Esophagus muscularis mucosa (tissue), 4 donors: ENCODE measurements at places on chromosomes 12 and 14. TPM values are rescaled to one million over a fixed set of nuclear protein-coding genes. Genes with fewer than 3 reads are reported as not detected.

GRCh38 chr12:112971248-112971647 is 7.1 kb upstream of the OAS2 start:
- H3K4me3 ChIP-seq: no peak overlapping the region
- H3K36me3 ChIP-seq: peaks cover 24% of the 10 kb centered on the region
- DNase-seq: no peak
- no peak overlapping the region for H3K27ac ChIP-seq
- no peaks in the 10 kb centered on the region for H3K4me1 ChIP-seq

DNA sequence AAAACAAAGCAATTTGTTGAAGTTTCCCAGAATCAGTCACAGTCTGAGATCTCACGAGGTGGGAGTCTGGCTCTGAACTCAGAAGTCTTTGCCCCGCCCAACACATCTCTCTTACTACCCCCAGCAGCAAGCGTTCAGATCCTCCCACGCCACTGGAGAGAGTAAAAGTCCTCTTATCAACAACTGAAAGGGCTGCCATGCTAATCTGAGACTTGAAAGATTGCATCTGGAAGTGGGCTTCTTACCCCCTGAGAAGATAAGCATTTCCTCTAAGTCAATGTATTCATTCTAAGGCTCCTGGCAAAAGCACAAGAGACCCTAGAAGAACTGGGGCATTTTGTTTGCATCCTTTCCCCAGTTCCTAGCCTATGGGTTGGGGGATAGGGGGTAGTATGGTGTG is 34.1 kb upstream of the STON2 start:
- H3K4me3 ChIP-seq: no peak overlapping the region
- peaks cover 27% of the 10 kb centered on the region for H3K27me3 ChIP-seq
- no peak overlapping the region for H3K27ac ChIP-seq
- DNase-seq: no peak

DNA sequence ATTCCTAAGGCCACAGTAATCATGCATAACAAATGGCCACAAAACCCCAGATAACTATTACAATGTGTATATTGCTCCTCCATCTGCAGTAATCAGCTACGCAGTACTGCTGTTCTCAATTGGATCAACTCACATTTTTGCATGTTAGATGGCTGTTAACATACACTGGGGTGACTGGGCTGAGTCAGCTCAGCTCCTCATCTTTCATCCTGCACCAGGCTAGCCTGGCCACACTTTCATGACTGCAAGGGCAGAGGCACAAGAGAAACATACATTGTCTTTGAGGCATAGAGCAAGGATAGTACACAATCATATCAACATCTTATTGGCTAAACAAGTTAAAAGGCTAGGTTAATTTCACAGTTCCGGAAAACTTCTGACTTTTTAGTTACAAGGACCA is 306.6 kb downstream of the SLC6A15 start:
- no peak for DNase-seq
- H3K4me1 ChIP-seq: no peaks in the 10 kb centered on the region
- H3K4me3 ChIP-seq: no peak overlapping the region
- H3K27me3 ChIP-seq: no peaks in the 10 kb centered on the region

DNA sequence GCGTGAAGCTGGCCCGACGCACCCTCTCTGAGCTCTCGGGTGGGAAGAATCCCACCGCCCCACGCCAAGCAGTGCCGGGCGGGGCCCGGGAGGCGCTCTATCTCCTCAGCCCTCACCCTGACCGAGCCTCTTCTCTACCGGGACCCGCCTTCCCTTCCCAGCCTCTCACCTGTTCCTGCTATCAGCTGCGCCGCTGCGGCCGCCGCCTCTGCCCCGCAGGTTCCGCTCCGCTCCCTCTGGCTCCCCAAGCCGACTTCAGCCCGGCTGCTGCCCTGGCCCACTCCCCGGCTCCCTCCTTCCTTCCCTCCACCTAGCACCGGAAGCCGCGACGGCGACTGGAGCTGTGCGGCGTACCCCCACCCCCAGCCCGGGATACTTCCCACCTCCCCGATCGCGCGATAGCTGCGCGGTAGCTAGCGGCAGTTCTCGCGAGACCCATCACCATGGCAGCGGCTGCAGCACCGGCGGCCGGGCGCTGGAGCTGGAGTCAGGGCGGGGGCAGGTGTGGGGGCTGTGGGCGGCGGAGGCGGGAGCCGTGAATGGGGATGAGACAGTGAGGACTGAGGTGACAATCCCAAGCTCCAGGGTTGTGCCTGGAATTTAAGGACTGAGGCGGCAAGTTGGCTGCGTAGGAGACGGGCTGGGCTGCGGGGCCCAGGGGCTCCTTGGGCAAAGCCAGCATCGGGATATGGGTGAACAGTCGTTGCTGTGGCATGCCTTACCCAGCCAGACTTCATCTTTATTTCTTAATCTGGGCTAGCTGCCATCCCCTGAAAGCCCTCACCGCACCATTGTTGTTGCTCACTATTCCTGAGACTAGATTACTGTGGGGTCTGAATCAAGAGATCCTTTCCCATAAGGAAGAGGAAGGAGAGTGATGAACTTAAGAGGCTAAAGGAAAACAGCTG is at the start of gene ARF3:
ARF3 (minus strand) TSS at position 347 of the 908 bp plus-strand sequence. CDS start 16,392 bp downstream, outside the sequence.
- H3K4me1 ChIP-seq: peaks cover 34% of the 10 kb centered on the region
- peaks cover 7% of the 10 kb centered on the region for H3K36me3 ChIP-seq
- H3K27me3 ChIP-seq: no peaks in the 10 kb centered on the region
- peak within 1 kb of the TSS; percentile 87 for H3K4me3 ChIP-seq

DNA sequence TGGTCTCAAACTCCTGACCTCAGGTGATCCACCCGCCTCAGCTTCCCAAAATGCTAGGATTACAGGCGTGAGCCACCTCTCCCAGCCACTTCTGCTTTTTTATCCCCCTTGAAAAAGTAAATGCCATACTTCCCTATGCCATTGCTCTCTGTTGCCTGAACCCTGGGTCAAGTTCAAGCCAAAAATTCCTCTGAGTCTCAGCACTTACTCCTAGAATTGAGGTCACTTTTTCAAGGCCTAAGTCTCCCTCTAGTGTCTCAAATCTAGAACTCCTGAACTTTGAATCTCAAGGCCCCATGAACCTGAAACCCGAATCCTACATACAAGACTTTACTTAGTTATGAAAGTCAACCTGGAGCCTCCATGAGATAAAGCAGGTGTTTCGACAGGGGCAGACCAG is 1.4 kb upstream of the APOBEC1 start:
- no peaks in the 10 kb centered on the region for H3K27me3 ChIP-seq
- no peaks in the 10 kb centered on the region for H3K36me3 ChIP-seq
- H3K4me1 ChIP-seq: no peaks in the 10 kb centered on the region
- no peak for DNase-seq
- no peak overlapping the region for H3K27ac ChIP-seq

DNA sequence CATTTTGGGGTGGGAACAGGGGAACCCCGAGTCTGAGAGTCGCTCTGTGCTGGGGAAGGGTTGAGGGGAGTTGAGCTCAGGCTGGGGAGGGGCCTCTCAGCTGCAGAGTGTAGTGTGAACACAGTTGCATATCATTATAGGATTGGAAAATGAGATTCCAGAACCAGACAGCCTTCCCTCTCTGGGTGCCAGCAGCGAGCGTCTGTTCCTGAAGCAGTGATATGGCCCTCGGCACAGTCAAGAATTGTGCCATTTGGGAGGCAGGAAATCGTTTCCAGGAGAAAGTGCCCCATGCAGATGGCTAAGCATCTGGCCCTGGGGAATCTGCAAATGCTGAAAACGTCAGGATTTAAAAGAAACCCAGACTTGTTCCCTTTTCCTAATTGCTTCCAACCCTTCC is 70.4 kb upstream of the SFSWAP start:
- DNase-seq: no peak
- H3K4me3 ChIP-seq: no peak overlapping the region
- H3K27me3 ChIP-seq: no peaks in the 10 kb centered on the region
- no peak overlapping the region for H3K27ac ChIP-seq

DNA sequence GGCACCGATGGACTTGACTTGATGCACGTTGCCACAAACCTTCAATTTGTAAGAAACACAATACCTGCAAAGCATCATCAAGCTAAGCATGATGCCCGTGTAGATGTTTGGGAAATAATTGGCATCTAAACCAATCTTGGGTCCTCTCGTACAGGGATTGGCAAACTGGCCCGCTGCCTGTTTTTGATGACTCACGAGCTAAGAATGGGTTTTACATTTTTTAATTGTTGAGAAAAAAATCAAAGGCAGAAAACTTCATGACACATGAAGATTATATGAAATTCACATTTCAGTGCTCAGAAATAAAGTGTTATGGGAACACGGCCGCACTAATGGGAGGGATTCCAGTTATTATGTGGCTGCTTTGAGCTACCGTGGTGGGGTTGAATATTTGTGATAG is 10.9 kb downstream of the MTA1 start:
- peaks cover 15% of the 10 kb centered on the region for H3K36me3 ChIP-seq
- H3K4me3 ChIP-seq: no peak overlapping the region
- peak overlapping the region; percentile 34 for H3K27ac ChIP-seq
- no peak for DNase-seq
- H3K4me1 ChIP-seq: peaks cover 15% of the 10 kb centered on the region

DNA sequence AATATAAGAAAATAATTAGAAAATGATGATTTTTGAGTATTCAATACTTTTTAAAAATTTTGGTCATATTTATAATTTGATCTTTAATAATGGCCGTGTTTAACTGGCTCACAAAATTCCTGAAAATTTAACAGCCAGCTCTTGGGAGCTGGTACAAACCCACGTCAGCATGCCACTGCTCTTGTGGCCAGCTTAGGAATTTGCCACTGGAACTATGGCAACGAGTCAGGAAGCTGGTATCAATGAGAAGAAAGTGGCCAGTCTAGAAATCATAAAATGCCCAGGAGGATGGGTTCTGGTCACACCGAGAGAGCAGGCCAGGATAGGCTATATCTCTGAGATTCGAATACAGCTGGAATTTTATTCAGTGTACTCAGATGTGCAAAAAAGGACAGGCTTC is 72.2 kb upstream of the PLEKHG3 start:
- H3K36me3 ChIP-seq: no peaks in the 10 kb centered on the region
- H3K4me3 ChIP-seq: no peak overlapping the region
- no peaks in the 10 kb centered on the region for H3K27me3 ChIP-seq
- H3K27ac ChIP-seq: peak overlapping the region; percentile 42
- H3K4me1 ChIP-seq: peaks cover 26% of the 10 kb centered on the region

DNA sequence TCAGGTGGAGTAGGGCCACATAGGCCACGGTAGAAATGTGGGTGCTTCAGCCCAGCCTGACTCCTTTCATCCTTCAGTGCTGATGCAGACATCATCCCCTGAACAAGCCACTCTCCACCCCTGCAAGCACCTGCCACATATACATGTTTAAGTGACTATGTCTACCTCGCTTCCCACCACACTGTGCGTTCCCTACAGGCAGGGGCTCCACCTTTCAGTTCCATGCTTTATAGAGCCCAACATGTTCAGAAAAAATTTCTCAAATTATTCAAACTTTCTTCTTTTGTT is 11.6 kb downstream of the SLC7A7 start:
- no peak overlapping the region for H3K4me3 ChIP-seq
- no peak for DNase-seq
- no peaks in the 10 kb centered on the region for H3K27me3 ChIP-seq
- H3K4me1 ChIP-seq: no peaks in the 10 kb centered on the region
- H3K27ac ChIP-seq: no peak overlapping the region
- no peaks in the 10 kb centered on the region for H3K36me3 ChIP-seq

- H3K4me3 ChIP-seq: no peak overlapping the region
- peaks cover 16% of the 10 kb centered on the region for H3K4me1 ChIP-seq
Measured at GRCh38 chr12:57552306-57552651, 2.4 kb downstream of the KIF5A start.

- no peak overlapping the region for H3K27ac ChIP-seq
- H3K4me1 ChIP-seq: peaks cover 9% of the 10 kb centered on the region
- no peak for DNase-seq
- no peaks in the 10 kb centered on the region for H3K36me3 ChIP-seq
- no peaks in the 10 kb centered on the region for H3K27me3 ChIP-seq
Measured at GRCh38 chr12:23236811-23237210, 611.8 kb downstream of the ETNK1 start.

DNA sequence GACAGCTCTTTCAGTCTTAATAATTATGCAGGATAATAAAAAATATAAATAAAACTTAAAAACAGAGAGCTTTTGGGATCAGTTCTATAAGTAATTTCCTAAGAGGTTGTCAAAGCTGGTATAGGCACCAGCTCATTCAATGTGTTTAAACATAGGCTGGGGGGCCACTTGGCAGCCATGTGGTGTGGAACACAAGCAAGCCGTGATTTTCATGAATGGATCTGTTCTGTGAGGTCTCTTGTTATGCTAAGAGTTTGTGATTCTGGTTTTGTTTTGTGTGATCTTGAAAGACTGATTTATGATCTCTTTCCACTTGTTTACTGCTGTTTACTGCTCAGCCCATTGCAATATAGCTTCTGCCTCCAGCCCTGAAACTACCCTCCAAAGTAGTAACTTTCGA is 240.9 kb downstream of the FBXL14 start:
- no peak overlapping the region for H3K4me3 ChIP-seq
- H3K4me1 ChIP-seq: peaks cover 25% of the 10 kb centered on the region
- H3K27me3 ChIP-seq: no peaks in the 10 kb centered on the region

- no peaks in the 10 kb centered on the region for H3K4me1 ChIP-seq
- H3K36me3 ChIP-seq: no peaks in the 10 kb centered on the region
- H3K27me3 ChIP-seq: peaks cover 58% of the 10 kb centered on the region
- no peak for DNase-seq
- no peak overlapping the region for H3K27ac ChIP-seq
- H3K4me3 ChIP-seq: no peak overlapping the region
Measured at GRCh38 chr14:64845878-64846277, 33.8 kb downstream of the SPTB start.

- H3K4me1 ChIP-seq: no peaks in the 10 kb centered on the region
- H3K27ac ChIP-seq: no peak overlapping the region
- H3K36me3 ChIP-seq: no peaks in the 10 kb centered on the region
- H3K27me3 ChIP-seq: no peaks in the 10 kb centered on the region
- no peak for DNase-seq
Measured at GRCh38 chr14:99148131-99148530, 123.9 kb downstream of the BCL11B start.

Gene SLC6A13
- total RNA-seq: not detected

Gene FAM90A1
- under 0.01 TPM for total RNA-seq

Gene POC1B
- total RNA-seq: 20.0 TPM

Gene ARHGAP9
- 12.9 TPM for total RNA-seq

Gene FAM234B
- 6.7 TPM for total RNA-seq

Gene PDE3A
- total RNA-seq: 155 TPM

Gene RPL10L
- not detected for total RNA-seq

Gene SPTSSA
- 26.2 TPM for total RNA-seq

Gene CLEC1B
- not detected for total RNA-seq

Gene BDKRB2
- 5.8 TPM for total RNA-seq
